ENCODE measurements at places on chromosomes 7 and 10. TPM values are rescaled to one million over a fixed set of nuclear protein-coding genes. Genes with fewer than 3 reads are reported as not detected.

GRCh38 chr7:43942997-43943396 lies 16.8 kb downstream of the UBE2D4 start:
- H3K36me3 ChIP-seq, result no peaks in the 10 kb centered on the region
- no peaks in the 10 kb centered on the region for H3K27me3 ChIP-seq
- no peak overlapping the region for H3K27ac ChIP-seq
- H3K4me3 ChIP-seq, result no peak overlapping the region

- no peak overlapping the region for H3K4me3 ChIP-seq
- H3K27me3 ChIP-seq, result no peaks in the 10 kb centered on the region
- DNase-seq, result no peak
Measured at GRCh38 chr10:11509036-11509435, 102.4 kb downstream of the USP6NL start.

DNA sequence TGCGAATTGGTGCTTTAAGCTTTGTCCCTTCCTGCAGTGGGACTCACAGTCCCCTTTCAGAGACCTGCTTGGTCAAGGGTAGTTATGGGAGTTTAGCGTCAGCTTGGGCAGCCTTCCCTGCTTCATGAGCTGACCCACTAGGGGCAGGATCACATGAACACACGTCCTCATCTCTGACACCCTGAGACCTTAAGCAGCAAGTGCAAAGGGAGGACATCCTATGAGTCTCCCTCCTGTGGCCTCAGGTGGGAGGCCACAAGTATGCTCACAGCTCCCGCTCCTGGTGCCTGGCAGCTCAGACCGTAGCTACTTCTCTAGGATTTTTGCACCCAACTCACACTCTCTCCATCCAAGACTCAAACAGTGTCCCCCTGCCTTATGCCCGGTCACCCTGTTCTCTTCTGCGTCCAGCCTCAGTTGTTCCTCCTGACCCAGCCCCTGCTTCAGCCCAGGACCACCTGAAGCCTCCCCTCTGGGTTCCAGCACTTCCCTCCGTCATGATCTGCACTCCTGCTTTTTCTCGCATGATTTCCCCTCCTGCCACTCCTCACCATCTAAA lies 136.6 kb upstream of the FAM20C start:
- DNase-seq, result no peak
- H3K36me3 ChIP-seq, result no peaks in the 10 kb centered on the region
- H3K4me1 ChIP-seq, result peaks cover 47% of the 10 kb centered on the region
- H3K27ac ChIP-seq, result peak overlapping the region; percentile 45
- no peaks in the 10 kb centered on the region for H3K27me3 ChIP-seq

GRCh38 chr10:8365935-8366911 lies 311.7 kb downstream of the GATA3 start:
- H3K27ac ChIP-seq, result no peak overlapping the region
- no peak for DNase-seq
- no peak overlapping the region for H3K4me3 ChIP-seq
- no peaks in the 10 kb centered on the region for H3K27me3 ChIP-seq
- no peaks in the 10 kb centered on the region for H3K36me3 ChIP-seq

- no peak overlapping the region for H3K4me3 ChIP-seq
- no peaks in the 10 kb centered on the region for H3K4me1 ChIP-seq
- H3K36me3 ChIP-seq, result no peaks in the 10 kb centered on the region
- H3K27me3 ChIP-seq, result no peaks in the 10 kb centered on the region
Measured at GRCh38 chr7:106944035-106944665, 79.1 kb downstream of the PIK3CG start.

DNA sequence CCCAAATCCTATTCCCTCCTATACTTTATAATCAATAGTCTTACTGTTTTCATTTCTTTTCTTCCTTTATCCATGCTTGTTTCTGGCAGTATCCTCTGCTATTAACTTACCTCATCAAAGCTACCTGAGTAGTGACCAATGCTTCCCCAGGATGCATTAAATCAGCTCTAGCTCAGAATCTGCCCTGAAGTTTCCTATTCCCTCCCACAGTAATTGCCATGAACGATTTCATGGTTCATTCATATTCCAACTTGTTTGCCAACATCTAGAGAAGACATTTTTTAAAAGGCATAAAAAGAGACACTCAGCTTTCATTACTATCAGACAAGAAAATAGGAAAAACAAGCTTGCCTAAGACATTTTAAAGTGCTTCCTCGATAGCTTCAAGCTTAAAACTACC lies 42.3 kb downstream of the COA1 start:
- H3K27me3 ChIP-seq, result no peaks in the 10 kb centered on the region
- no peak for DNase-seq
- no peak overlapping the region for H3K27ac ChIP-seq
- no peaks in the 10 kb centered on the region for H3K36me3 ChIP-seq
- H3K4me3 ChIP-seq, result no peak overlapping the region
- H3K4me1 ChIP-seq, result no peaks in the 10 kb centered on the region

DNA sequence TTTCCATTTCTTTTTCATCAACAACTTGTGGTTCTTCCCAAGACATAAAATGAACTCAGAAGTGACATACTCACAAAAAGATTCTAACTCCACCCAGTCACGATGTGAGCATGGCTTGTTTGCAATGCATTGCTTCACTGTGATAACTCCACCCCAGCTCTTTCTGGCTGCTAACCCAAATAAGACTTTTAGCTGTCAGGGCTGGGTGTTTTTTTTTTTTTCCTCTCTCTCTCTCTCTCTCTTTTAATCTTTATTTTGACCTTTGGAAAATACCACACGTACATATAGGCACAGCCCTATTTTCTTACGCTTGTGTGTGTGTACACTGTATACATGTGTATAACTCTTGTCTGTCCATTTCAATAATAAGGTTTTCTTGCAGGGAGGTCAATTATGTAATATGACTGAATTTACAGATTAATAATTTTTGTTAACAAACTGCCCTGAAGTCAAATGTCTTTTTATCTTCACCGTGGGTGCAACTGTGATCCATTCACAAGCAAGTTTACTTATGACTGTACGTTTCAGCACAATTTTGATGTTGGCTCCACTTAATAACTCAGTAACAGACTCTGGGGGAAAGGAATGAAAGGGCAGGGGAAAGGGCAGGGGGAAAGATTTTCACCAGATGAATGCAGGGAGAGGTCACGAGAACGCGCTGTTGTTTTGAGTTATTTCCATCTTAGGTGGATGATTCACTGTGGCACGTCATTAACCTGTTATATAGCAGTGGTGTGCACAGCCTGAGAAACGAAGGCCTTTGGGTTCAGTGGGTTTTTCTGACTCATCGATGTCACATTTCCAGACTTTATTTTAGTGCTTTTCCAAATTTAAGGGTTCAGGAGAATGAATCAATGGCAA lies 49.1 kb downstream of the APBB1IP start:
- H3K36me3 ChIP-seq, result no peaks in the 10 kb centered on the region
- peak; percentile 31 for DNase-seq
- peaks cover 35% of the 10 kb centered on the region for H3K4me1 ChIP-seq

- H3K4me1 ChIP-seq, result no peaks in the 10 kb centered on the region
- H3K36me3 ChIP-seq, result no peaks in the 10 kb centered on the region
- no peak overlapping the region for H3K4me3 ChIP-seq
- no peak overlapping the region for H3K27ac ChIP-seq
Measured at GRCh38 chr10:36248304-36248981, 606.3 kb upstream of the FZD8 start.

DNA sequence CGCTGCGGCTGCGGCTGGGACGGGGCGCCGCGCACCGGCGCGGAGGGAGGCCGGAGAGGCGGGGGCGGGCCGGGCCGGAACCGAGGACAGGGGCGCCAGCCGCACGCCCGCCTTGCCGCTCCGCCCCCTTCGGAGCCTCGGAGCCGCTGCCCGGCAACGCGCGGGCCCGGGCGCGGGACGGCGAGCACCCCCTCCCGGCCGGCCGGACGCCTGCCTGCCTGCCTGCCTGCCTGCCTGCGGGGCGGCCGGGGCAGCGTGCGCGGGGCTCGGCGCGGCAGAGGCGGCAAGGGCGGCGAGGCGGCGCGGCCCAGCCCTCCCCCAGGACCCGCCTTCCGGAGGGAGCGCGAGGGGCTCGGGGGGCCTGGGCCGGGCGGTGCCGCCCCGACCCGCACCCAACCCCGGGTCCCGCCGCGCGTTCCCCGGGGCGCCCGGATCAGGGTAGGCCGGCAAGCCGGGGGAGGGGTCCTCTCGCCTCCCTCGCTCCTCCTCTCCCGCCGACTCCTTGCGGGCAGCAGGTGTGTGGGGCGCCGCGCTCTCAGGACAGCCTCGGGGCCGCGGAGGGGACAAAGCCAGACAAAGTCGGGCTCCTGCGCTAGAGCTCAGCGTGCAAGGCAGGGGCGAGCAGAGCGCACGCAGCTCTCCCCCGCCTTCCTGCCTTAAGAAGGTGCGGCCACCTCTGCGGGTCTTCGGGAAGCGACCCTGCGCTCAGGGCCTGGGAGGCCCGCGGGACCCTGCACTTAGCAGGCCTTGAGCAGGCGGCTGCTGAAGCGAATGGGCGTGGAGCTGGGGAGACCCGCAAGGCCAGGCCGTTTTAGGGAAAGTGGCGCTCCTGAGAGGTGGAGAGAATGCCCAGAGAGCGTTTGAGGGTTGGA lies at the start of gene KIAA1549:
Gene KIAA1549, minus strand, starts transcription at position 58 of the 872 bp plus-strand sequence. CDS start 120 bp downstream, outside the sequence.
- H3K27me3 ChIP-seq, result no peaks in the 10 kb centered on the region
- DNase-seq, result peak; percentile 69
- H3K27ac ChIP-seq, result no peak within 1 kb of the TSS
- peaks cover 28% of the 10 kb centered on the region for H3K4me1 ChIP-seq
- no peaks in the 10 kb centered on the region for H3K36me3 ChIP-seq
- peak within 1 kb of the TSS; percentile 54 for H3K4me3 ChIP-seq

- no peaks in the 10 kb centered on the region for H3K27me3 ChIP-seq
- DNase-seq, result no peak
- no peak overlapping the region for H3K27ac ChIP-seq
- no peaks in the 10 kb centered on the region for H3K36me3 ChIP-seq
Measured at GRCh38 chr7:128177768-128178550, 63.1 kb upstream of the LEP start.

LHFPL3 gene
- not detected for total RNA-seq

LRRD1 gene
- 0.29 TPM for total RNA-seq

CUZD1 gene
- 0.81 TPM for total RNA-seq

SSC4D gene
- 13.1 TPM for total RNA-seq

HSPB1 gene
- total RNA-seq, result 576 TPM

CYP2C9 gene
- total RNA-seq, result not detected

SFXN2 gene
- total RNA-seq, result 23.2 TPM

SPDYE9 gene
- total RNA-seq, result not detected

SPDYE17 gene
- not detected for total RNA-seq

CXCL12 gene
- total RNA-seq, result 88.0 TPM

WNT8B gene
- not detected for total RNA-seq

All from thyroid gland (tissue), 4 donors.